Cardiac septum (tissue), 1 donor: ENCODE measurements at places on chromosomes 11 and 22. TPM values are rescaled to one million over a fixed set of nuclear protein-coding genes. Genes with fewer than 3 reads are reported as not detected.

The GGT5 gene
- 12.2 TPM for total RNA-seq

The SHISA8 gene
- not detected for total RNA-seq

The SF3B2 gene
- total RNA-seq: 85.8 TPM

The GUCY1A2 gene
- total RNA-seq: 11.0 TPM

The PKNOX2 gene
- 7.1 TPM for total RNA-seq

The CKAP5 gene
- 84.2 TPM for total RNA-seq

The MIAT gene
- total RNA-seq: 1.3 TPM

The KDELR3 gene
- 18.2 TPM for total RNA-seq

The SLC22A6 gene
- not detected for total RNA-seq

The DDI1 gene
- total RNA-seq: not detected
